Lower leg skin (tissue), 4 donors: ENCODE measurements at places on chromosomes 3 and 15. TPM values are rescaled to one million over a fixed set of nuclear protein-coding genes. Genes with fewer than 3 reads are reported as not detected.
A peak's percentile ranks its signal among the peaks of the same experiment; 100 is the strongest.

The TTC21A gene
- total RNA-seq, result 5.6 TPM

DNA sequence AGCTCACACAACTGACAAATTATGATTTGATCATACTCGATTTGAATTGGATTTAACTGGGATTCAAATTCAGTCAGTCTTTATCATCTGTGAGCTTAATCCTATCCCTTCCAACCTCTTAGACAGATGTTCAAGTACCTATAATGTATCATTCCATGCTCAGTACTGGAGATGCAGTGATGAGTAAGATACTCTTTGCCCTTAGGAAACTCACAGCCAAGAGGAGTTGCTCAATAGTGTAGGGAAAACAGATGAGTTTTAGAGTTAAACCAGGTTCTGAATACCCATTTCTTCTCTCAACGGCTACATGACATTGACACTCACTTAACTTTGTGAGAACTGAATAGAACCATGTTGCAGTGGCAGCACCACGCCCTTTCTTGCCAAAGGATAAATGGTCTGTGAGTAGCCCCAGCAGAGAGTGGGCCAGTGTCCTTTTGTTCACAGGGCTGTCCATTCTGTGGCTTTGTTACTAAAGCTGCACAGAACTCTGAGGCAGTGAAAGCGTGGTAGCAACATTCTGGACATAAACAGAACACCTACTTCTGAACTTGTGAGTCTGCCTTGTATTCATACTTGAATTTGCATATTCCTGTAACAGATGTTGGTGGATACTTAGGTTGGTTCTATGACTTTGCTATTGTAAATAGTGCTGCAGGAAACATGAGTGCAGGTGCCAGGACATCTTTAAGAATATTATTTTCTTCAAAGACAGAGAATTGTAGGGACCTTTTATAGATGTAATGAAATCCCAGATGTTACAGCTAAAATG, 91.6 kb downstream of the RASA2 start:
- DNase-seq, result no peak

DNA sequence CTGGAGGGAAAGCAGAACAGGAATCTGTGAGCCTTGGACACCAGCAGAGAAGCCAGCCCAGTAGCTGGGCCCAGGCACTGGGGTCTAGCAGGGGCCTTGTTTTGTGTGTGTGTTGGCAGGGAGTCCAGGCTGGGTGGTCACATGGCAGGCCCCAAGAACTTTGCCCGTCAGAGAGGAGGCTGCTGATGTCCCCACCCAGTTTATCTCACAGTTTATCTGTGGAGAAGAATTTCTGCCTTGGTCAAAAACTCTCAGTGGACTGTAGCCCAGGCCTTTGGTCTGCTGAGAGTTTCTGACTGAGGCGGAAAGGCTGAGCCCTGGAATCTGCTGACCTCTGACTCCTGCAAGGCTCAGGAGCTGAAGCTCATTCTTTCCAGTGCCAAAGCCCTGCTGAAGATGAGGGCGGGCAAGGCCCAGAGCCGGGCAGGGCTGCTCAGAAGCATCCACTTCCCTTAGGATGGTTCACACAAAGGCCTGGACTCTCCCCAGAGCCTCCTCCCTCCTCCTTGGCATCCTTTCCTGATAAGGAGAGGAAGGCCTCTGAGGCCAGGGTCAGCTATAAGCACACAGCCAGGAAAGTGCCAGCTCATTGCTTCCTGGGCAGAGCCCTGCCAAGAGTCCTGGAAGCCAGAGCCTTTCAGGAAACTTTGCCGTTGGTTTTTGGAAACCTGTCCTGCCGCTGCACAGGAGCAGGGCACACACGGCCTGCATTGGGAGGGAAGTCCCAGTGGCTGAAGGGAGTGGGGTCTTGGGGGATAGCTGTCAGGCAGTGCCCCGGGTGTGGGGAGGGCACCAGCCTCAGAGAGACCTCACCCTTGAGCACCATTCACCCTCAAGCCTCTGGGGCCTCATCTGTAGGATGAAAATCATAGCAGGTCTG, 37.2 kb upstream of the SLCO2A1 start:
- DNase-seq, result peak; percentile 67

DNA sequence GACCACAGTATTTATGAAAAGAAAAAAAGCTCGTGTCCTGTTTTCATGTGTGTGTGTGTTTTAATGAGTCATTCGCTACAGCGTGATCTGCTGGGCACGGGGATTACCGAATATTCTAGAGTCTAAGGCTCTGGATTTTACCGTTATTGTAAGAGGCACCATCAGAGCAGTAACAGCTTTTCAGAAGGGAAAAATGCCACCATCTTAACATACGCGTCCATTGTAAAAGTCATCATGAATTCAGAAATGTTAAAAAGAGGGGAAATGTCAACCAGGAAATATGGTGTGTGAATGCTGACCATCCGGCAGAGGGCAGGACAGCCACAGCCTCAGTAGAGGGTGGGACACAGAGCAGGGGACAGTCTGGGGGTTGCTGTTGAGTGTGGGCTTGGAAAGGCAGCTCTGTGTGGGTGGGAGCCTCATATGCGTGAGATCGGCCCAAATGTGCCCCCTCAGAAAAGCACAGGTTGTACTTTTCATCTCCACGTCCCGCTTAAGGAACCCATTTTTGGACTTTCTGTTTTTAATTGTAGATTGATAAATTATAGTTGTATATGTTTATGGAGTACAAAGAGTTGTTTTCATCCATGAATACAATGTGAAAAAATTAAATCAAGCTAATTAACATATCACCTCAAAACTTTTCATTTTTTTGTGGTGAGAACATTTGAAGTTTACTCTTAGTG, 69.6 kb downstream of the ASB7 start:
- DNase-seq, result no peak

The CHRNB4 gene
- not detected for total RNA-seq

The CTSH gene
- 518 TPM for total RNA-seq

- DNase-seq, result no peak
Observed at GRCh38 chr3:127908202-127908601, 6.8 kb upstream of the KBTBD12 start.

DNA sequence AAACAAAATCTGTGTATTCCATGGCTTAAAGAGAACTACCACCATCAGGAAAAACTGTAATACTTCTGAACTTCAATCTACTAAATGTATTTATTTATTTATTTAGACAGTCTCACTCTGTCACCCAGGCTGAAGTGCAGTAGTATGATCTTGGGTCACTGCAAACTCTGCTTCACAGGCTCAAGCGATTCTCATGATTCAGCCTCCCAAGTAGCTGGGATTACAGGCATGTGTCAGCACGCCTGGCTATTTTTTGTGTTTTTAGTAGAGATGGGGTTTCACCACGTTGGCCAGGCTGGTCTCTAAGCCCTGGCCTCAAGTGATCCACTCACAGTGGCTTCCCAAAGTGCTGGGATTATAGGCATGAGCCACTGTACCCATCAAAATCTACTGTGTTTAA, 202.3 kb upstream of the POU1F1 start:
- DNase-seq, result no peak

The LMAN1L gene
- not detected for total RNA-seq

GRCh38 chr3:171388527-171388926, 71.7 kb downstream of the TNIK start:
- DNase-seq, result no peak

DNA sequence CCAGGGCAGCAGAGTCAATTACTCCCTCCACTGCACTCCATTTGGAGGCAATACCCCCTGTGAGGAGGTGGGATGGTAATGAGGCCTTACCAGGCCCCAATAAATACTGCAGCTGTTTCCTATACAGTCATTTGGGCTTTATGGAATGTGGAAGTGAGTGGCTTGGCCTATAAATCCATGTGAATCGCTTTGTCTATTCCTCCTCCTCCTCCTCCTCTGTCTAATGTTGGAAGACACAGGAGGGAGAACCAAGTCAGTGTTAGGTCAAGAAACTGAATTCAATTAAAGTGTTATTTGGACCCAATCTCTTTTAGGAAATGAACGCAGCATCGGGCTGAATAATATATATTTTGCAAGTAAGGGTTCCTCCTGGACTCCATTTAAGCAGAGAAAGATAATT, 17.3 kb upstream of the SRGAP3 start:
- no peak for DNase-seq

- DNase-seq, result no peak
Observed at GRCh38 chr15:45689616-45690015, 54.8 kb downstream of the SQOR start.

The RBMS3 gene
- 12.9 TPM for total RNA-seq

The TIMP4 gene
- 16.5 TPM for total RNA-seq

The IGF2BP2 gene
- 7.7 TPM for total RNA-seq

The SLC24A5 gene
- total RNA-seq, result 6.1 TPM

DNA sequence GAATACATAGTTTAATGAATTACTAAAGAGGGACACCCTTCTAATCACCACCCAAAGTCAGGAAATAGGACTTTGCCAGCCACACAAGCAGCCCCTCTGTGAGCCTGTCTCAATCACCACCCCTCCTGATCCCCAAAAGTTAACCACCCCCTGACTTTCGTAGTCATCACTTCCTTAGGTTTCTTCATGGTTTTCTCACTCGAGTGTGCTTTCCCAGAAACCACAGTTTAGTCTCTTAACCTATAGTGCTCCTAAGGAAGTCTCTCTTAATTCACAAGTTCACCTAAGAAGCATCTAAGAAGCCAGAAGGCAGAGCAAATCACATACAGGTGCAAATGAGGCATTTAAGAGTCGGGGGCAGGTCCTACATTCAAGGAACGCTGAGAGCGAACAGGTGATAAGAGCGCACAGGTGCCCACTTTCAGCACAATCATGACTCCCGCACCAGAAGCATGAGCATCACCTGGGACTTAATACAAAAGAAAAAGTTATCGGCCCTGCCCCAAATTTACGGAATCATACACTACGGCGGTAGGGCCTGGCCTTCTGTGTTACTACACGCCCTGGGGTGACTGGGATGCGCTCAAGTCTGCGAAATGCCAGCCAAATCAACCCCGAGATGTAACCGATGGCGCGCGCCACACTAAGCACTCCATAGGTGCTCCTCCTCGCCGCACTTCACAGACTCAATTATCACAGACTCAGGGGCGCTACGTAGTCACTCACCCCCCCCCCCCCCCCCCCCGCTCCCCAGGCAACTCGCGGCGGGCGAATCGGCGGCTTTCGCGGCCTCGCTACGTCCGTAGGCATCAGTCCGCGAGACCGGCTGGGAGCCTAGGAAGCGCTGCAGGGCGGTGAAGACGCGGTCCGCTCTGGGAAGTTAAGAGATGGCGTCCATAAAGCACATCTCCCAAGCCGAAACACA, 815 bp downstream of the ULK4 start:
- no peak for DNase-seq

DNA sequence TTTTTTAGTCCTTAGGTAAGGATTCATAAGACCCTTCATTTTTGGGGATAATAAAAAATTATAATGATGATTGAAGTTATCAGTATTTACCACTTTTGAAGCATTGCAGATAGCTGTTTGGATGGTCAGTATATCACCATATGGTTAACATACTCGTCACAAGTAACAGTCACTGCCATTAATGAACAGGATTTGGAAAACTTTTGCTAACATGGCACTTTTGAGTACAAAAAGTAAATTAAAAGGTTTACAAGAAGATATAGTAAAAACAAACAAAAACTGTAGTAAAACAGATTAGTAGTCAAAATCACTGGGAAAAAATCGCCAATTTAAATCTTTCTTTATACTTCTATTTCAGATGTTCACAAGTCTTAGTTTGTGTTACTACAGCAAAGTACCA, 37.8 kb upstream of the ST3GAL6 start:
- no peak for DNase-seq

- DNase-seq, result no peak
Observed at GRCh38 chr15:85828874-85829273, 34.1 kb upstream of the KLHL25 start.

The IL17RD gene
- 2.9 TPM for total RNA-seq

The KIF7 gene
- 1.5 TPM for total RNA-seq
